ENCODE measurements at places on chromosomes 2 and 18.

DNA sequence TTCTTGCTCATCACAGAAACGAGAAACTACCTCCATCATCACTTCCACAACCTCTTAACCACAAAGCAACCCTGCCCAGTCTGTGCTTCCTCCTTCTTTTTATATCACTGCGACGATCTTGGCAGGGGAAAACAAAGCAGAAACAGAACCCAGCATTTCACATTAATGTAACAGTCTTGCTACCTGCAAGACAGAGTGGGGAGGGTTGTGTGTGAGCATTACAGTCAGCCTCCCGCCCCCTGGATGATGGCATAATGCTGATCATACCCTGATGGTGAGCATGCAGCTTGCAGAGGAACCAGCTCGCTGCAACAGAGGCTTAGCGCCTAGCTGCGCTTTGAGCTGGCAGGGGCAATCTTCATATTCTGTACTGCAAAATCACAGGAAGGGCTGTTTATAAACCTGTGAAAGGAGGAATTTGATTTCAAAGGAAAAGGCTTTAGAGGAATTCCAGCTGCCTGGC, 376.1 kb downstream of the IRS1 start:
- DNase-seq: peak; percentile 32

DNA sequence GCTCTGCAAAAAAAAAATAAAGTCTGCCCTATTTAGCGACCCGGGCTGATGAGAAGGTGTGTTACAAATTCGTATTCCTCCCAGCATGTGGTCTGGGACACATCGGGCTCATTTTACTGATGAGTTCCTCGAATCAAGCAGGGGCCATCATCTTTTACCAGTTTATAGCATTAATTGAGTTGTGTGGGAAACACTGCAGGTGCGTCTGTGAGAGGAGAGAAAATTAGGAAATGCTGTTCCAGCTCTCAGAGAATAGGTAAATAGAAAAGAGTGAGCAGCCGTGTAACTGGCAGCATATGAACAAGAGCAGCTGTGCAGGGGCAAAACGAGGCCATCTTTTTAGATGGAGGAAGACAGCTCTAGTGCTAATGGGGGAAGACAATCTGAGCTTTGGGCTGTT, 216.7 kb downstream of the SETBP1 start:
- DNase-seq: no peak

GRCh38 chr2:241853651-241854341, 4.9 kb downstream of the PDCD1 start:
- no peak for DNase-seq

GRCh38 chr2:151729837-151730236, 4.4 kb downstream of the NEB start:
- no peak for DNase-seq

- DNase-seq: no peak
Measured at GRCh38 chr18:12432196-12432595, 24.5 kb downstream of the PRELID3A start.

GRCh38 chr2:7525746-7526145, 608.5 kb downstream of the RNF144A start:
- DNase-seq: no peak

GRCh38 chr2:69517410-69517809, 80.2 kb upstream of the NFU1 start:
- no peak for DNase-seq

GRCh38 chr18:36942264-36942663, 113.3 kb downstream of the KIAA1328 start:
- no peak for DNase-seq

DNA sequence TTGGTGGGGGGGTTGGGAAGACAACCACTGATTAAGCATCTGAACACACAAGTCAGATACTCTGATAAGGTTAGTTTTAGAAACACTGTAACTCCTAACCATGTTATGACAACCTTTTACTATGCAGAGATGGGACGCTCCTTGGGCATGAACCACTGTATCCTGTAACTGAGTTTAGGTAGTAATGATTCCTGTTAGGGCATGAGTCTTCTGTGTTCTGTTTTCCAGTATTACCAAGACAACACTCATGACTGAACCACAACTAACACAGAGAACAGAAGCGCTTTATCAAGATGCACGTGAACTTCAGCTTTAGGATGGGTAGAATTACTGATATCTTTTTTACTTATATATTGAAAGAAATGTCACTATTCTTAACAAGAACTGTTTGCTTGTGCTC, 14.1 kb upstream of the CREB1 start:
- no peak for DNase-seq

DNA sequence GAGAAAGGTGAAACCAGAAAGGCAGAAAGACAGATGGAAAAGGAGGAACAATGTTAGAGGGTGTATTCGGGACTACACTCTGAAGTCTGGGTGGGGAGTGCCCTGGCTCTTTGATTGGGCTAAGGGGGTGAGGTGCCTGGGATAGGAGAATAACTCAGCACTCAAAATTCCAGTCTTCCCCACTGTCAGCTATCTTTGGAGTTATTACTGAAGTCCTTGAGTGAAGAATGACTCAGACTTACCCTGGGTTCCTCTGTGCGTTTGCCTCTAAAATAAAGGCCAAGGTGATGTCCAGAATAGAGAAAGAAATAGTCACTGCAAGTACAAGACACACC, 151.8 kb upstream of the SERPINE2 start:
- no peak for DNase-seq

DNA sequence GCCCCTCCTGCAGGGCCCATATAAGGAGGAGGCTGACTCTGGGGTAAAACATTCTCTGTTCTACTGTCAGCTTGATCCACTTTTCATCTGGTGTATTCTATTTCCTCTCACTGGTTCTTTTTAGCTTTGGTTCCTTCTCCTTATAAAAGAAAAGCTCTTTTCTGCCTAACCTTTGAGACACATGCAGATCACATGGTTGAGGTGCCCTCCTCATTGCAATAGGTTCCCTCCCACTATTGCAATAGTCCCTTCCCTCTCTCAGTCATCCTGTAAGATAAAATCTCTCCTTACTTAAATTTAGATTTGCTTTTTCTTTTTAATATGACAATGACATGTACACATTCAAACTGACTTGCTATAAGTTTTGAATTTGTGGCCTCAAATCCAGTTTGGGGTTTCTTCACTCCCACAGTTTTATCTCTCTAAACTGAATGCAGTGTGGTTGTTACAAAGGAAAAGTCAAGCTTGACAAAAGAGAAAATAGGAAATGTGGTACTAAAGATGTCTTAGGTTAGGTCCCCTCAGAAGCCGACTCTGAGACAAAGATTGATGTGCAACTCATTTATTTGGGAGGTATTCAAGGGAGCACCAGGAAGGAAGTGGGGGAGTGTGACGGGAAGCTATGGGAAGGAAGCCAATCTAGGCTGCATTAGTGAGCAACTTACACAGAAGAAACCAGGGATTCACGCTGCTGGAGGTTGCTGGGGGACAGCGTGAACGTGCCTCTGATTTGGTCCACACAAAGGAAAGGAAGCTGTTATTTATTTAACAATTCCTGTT, 127.6 kb upstream of the LINC00305 start:
- DNase-seq: no peak

GRCh38 chr2:8480915-8481314, 200.9 kb upstream of the ID2 start:
- no peak for DNase-seq

DNA sequence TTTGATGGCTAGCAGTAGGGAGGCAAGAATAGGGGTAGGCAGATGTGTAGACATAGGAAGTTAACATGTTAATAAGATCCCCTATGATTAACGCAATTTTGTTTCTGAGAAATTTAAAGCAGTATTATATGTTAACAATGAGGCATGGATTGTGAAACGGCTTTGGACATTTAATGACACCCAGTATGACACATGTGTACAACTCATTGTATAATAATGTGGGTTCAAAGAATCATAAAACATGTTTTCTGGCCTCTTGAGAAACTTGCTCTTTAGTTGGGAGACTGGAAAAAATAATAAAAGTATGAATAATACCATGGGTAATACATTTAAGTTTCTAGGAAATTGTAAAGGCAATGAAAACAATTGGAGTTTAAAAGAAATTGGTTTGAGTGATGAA, 332.1 kb upstream of the CDH20 start:
- no peak for DNase-seq

GRCh38 chr2:108323619-108324018, 34.9 kb downstream of the SULT1C2 start:
- DNase-seq: no peak

GRCh38 chr2:224325941-224326340, 76.0 kb downstream of the FAM124B start:
- no peak for DNase-seq
